Tibial nerve (tissue), 4 donors: ENCODE measurements at places on chromosomes 6 and 20.

DNA sequence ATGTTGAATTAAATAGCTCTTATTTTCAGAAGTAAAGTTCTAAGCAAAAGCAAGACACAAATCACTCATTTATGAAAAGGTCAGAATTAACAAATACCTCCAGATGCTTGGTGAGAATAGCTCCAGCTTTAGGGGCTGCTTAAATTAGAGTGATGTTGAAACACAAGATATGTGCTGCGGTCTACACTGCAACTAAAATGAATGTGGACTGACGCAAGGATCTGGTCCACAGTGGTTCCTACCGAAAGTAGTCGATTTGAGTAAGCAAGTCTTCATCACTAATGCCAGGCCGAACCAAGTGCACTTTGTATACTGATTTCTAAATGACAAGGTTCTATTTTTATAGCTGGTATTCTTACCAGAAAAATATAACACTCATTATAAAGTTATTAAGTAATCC is 96.3 kb downstream of the PRDM1 start:
- no peaks in the 10 kb centered on the region for H3K27me3 ChIP-seq
- no peak overlapping the region for H3K27ac ChIP-seq
- no peak for DNase-seq
- H3K4me1 ChIP-seq = no peaks in the 10 kb centered on the region

DNA sequence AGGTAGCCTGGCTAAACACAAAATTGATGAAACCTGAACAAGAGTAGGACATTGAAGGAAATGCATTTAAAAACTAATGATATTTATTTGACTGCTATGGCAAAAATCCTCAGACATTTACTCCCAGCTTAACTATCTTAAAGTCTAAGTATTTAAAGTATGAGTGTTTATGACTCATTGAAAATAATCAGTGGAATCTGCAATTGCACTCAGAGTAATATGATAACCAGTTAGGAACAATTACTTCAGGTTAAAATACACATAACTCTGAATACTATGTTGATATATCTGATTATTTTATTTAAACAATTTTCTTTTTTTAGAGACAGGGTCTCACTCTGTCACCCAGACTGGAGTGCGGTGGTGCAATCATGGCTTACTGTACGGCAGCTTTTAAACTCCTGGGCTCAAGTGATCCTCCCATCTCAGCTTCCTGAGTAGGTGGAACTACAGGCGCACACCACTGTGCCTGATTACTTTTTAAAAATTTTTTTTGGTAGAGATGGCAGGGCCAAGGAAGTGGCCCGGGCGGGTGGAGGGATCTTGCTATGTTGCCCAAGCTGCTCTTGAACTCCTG is 43.9 kb downstream of the FILIP1 start:
- no peak for DNase-seq
- H3K4me1 ChIP-seq = no peaks in the 10 kb centered on the region
- no peaks in the 10 kb centered on the region for H3K36me3 ChIP-seq
- H3K4me3 ChIP-seq = no peak overlapping the region

DNA sequence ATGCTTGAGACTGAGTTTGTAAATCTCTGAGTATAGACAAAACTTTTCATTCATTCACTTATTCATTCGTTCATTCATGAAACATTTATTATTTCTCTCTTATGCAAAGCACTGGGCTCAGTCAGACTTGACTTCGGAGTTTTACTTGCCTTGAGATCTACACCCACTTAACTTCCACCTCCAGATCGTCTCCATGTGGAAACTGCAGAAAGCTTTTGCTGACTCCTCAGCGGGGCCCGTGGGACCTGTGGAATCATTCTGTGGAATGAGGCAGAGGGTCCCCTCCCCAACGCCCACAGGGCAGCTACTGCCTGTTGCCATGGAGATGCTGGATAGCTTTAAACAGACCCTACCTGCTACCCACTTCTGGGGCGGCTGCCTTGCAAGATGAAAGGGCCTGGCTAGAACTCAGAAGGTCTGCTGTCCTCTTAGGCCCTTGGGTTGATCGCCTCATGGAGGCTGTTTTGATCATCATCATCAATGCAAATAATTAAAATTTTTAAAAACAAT is 66.4 kb upstream of the KCNG1 start:
- no peaks in the 10 kb centered on the region for H3K27me3 ChIP-seq
- no peak overlapping the region for H3K4me3 ChIP-seq
- peaks cover 11% of the 10 kb centered on the region for H3K4me1 ChIP-seq
- no peak overlapping the region for H3K27ac ChIP-seq
- DNase-seq = no peak

- no peak for DNase-seq
- H3K36me3 ChIP-seq = no peaks in the 10 kb centered on the region
- peaks cover 27% of the 10 kb centered on the region for H3K4me1 ChIP-seq
Measured at GRCh38 chr6:129684903-129685661, 24.9 kb downstream of the ARHGAP18 start.

DNA sequence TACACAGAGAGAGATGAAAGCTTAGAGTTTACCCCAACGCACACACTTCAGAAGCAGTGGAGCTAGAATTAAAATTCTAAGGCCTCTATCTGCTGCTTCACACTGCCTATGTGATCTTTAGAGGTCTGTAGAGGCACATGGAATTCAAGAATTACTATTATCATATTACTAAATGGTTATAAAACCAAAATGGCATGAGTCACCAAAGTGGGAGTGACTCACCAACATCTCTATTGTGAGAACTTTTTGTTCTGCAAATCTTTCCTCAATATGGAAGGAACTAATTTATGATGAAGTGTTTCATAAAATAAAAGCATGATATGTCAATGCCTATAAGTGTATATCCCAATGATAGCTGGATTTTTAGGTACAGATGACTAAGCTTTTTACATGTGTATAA is 28.5 kb upstream of the TMEM244 start:
- H3K27ac ChIP-seq = no peak overlapping the region
- no peak for DNase-seq
- H3K4me3 ChIP-seq = no peak overlapping the region
- no peaks in the 10 kb centered on the region for H3K27me3 ChIP-seq

- H3K27me3 ChIP-seq = no peaks in the 10 kb centered on the region
- H3K4me3 ChIP-seq = no peak overlapping the region
- peaks cover 20% of the 10 kb centered on the region for H3K4me1 ChIP-seq
Measured at GRCh38 chr6:35341557-35341956, 801 bp upstream of the PPARD start.

DNA sequence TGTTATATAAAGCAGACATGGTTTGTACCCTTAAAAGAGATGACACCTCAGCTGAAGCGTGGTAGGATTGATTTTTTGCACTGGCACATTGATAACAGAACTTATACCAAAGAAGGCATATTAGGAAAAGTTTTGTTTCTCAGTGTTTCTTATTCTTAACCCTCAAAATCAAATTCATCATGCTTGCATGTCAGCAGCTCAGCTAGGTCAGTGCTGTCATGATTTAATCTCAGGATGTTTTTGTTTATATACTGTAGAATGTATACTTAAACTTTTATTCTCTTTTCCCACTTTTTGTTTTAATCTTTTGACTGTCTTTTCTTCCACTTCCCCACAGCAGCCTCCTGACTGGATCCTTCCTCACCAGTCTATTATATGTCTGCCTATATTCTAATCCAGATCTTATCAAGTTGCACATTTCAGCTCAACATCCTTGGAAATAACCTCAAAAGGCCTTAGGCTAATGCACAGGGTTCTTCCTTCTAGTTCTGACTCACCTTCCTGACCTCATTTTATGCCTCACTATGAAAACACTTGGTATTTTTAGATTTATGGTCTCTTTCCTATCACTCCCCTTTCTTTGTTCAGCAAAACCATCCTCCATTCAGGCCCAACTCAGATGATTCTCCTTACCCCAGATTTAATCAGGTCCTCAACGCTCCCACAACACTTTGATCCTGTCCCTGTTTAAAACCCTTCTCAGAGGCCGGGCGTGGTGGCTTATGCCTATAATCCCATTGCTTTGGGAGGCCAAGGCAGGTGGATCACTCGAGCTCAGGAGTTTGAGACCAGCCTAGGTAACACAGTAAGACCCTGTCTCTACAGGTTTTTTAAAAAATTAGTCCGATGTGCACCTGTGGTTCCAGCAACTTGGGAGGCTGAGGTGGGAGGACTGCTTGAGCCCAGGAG is 7.2 kb downstream of the HEBP2 start:
- no peak overlapping the region for H3K4me3 ChIP-seq
- no peaks in the 10 kb centered on the region for H3K27me3 ChIP-seq
- DNase-seq = no peak

DNA sequence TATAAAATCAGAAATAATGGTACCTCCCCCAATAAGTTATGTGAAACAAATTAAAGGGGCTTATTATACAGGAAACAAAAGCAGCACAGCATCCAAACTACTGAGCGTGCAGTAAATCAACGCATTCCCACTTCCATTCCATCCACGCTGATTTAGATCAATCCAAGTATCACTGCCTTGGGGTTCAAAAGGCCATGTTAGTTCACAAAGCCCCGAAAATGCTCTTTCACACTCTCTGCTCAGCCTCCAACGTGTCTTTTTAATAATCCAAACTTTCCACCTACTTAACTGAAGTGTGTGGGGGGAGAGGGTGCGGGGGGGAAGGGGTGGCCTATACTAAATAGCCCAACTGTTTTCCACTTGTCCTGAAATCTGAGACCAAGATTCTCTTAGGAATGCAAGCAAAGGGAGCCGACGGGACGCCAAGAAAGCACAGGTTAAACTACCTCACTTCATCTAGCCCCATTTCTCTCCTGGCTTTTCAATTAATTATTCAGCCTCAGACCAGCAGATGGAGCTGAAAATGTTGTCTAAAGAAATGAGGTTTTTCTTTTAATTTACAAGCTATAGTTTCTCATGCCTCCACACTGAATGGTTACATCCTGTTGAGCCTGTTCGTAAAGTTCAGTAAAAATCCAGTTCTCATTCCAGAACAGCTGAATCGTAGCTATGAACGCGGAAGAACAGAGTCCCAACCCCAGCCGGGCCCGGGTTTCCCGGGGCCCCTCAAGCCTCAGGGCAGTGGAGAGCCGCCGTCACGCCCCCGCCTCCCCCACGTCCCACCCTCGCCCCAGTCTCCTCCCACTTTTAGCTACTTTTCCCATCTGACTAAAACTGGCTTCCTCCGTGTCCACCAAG is 1.0 kb upstream of the NXT1 start:
- H3K4me3 ChIP-seq = peak overlapping the region; percentile 94
- H3K4me1 ChIP-seq = peaks cover 23% of the 10 kb centered on the region
- H3K27me3 ChIP-seq = no peaks in the 10 kb centered on the region
- peak overlapping the region; percentile 98 for H3K27ac ChIP-seq
- peak; percentile 80 for DNase-seq
